ENCODE measurements at places on chromosomes 7 and 10.

DNA sequence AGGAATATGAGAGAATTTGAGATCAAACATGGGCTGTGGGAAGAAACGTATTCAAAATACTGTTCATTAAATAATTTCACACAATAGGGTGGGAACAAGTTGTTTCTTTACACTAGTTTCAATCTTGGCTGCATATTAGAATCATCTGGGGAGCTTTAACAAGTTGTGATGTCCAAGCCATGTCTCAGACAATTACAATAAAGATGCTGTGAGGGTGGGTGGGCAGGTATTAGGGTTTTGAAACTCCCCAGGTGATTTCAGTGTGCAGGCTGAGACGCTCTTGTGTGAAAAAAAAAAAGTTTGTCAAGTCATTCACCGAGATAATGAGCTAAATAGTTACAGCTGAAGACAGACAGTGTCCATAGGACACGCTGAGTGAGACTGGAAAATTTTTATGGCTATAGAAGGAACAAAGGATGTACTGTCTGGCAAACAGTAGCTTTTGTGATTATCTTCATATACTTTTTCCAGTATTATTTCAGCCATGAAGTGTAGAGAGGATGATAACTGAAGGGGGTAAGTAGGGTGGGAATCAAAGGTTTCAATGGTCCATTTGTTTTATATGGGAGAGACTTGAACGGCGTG is 12.6 kb upstream of the LAMB4 start:
- no peak for DNase-seq

GRCh38 chr10:51008346-51008745 is 65.9 kb upstream of the PRKG1 start:
- no peak for DNase-seq

- DNase-seq, result no peak
Observed at GRCh38 chr7:103613655-103614642, 167.9 kb upstream of the SLC26A5 start.

- no peak for DNase-seq
Observed at GRCh38 chr10:46220187-46220586, 66.6 kb upstream of the ANTXRL start.

DNA sequence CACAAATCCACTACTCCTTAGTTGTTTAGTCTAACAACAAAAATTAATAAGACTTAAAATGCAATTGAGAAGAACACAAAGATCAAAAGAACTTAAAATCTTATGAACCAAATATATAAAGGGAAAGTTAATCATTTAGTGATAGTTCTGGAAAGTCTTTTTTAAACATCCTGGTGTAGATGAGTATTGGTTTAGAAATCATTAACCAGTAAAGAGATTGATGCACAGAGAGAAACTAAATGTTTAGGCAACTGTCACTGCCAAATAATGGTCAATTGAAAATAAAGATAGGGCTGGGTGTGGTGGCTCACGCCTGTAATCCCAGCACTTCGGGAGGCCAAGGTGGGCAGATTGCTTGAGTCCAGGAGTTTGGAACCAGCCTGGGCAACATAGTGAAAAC is 44.9 kb downstream of the SP8 start:
- DNase-seq, result no peak

GRCh38 chr10:30559180-30559579 is 70.4 kb downstream of the LYZL2 start:
- no peak for DNase-seq

GRCh38 chr10:118307859-118308258 is 34.3 kb downstream of the FAM204A start:
- no peak for DNase-seq

DNA sequence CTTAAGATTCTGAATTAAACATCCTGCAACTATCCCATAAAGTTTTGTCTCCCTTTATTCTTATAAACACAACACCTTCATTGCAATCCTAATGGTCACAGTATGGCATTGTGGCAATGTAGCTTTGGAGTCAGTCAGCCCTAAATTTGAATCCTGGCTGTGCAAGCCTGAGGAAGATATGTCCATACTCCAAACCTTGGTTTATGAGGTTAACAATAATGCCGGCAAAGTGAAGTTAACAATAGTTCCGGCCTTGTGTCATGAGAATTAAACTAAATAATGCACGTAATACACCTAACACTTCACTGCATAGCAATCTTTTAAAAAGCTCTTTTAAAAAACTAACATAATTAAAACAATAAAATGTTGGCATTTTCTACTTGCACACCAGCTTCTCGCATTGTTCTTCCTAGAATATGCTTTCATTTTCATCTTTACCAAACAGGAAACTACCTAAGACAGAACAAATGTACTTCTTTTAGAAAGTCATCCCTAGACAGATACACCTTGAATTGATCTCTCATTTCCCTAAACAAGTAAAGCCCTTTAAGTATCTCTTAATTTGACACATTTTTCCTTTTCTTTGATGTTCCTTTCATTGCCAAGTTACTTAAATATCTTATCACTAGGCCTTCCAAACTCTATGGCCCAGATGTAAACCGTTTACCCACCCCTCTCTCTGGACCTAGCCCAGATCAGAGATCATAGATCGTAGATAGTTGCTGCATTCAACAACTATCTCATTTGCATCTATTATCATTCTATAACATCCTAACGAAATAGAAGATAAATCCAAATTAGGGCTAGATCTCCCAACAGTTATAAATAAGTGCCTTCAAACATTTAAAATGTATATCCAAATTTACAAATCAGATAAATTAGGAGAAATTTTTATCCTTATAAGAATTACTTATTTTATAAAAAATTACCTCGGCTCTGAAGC is 66.7 kb downstream of the CREB3L2 start:
- no peak for DNase-seq

GRCh38 chr10:70274643-70275042 is 9.2 kb downstream of the NPFFR1 start:
- DNase-seq, result no peak

DNA sequence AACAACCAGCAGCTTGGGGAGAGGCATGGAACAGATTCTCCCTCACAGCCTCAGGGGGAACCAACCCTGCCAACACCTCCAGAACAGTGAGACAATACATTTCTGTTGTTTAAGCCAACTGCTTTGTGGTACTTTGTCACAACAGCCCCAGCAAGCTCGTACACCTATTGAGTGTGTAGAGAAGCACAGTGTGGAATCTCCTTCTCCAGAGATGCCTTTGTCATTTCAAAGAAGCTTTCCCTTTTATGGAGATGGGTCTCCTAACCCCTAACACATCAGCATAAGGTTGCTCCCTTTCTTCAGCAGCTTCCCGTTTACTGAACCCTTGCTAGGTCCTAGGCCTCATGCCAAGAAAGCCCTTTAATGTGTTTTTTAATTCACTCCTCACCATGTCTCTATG is 60.7 kb upstream of the AGK start:
- no peak for DNase-seq

DNA sequence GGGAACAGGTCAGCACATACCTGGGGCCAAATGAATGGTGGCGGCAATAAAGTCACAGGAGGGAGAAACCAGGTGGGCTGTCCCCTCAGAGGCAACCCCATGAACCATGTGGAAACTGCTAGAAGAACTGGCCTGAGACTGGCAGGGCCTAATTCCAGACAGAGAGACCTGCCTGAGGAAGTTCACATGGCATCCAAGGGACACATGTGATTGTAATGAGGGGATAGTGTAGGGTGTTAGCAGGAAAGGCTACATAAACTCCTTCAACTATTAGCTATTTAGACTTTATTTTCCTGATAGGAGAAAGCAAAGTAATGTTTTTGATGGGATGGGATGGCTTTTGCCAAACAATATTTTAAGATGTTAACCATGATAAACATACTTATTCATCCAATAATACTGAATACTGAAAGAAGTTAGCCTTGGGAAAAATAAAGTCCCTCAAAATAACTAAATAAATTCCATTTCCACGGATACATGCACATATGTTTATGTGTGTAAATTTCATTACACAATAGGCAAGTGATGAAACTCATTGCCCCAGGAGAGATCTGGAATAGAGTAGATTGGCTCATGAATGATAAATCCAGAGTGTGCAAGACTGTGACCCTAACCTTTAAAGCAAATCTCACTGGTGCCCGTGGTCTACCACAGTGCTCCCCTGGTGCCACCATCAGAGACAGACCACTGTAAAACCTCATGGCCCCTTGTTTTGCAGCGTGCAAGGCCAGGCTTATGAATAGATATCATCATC is 137.0 kb downstream of the NRF1 start:
- DNase-seq, result no peak

DNA sequence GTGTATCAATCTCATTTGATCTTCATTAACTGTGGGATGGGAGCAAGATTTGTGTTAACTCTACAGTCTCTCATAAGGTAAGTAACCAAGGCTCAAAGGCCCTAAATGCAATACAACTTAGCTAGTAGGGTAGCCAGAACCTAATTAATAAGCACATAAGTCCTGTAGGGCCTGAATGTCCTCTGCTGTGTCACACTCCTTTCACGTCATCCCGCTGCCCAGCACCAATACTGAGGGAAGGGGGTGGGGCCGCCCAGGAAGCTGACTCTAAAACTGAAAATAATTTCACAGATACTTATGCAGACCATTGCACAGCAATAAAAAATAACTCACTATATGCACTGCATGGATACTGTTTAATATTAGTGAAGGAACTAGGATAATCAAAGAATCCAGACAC is 13.7 kb downstream of the CCDC6 start:
- DNase-seq, result no peak

DNA sequence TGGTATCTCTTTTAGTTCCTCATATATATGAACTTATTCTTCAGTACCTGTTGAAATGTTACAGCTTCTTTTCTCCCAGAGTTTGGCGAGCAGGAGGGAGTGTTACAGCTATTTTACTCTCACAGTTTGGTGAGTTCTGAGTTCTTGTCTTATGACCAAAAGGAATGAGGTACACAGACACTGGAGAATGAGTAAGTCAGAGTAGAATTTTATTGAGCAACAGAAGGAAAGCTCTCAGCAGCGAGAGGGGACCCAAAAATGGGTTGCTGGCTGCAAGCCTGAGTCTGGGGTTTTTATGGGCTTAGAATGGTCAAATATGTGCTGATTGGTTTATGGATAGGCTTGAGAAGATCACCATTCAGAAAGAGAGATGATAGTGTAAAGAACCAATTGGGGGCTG is 175.2 kb downstream of the CDK14 start:
- no peak for DNase-seq

DNA sequence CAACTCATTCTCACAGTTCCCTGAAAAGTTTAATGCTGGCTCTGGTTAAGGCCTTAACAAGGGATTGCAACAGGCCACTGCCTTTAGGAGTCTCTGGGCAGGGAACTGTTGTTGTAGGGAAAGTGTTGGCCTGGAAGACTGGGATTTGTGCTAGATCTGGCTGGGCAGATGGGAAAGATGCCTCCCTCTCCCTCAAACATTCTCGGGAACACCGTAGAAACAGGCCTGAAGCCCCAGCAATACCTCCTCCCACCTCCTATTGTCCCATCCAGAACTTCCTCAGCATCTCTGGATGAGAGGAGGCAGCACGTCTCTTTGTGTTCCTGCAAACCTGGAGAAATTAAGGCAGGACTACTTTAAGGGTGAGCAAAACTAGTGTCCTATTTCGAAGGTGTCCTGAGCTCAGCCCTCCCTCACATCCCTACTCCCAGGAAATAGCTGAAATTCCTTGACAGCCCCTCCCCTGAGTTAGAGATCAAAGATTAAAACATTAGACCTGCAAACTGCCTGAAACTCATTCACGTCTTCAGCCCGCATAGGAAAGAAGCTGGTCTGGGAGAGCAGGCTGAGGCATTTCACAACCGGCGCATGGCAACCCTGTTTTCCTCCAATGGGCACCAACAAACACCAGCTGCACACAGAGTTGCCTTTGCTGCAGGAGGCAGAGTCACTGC is 10.9 kb upstream of the MAP3K8 start:
- no peak for DNase-seq

GRCh38 chr10:129883029-129883428 is 81.0 kb downstream of the EBF3 start:
- DNase-seq, result peak; percentile 11

DNA sequence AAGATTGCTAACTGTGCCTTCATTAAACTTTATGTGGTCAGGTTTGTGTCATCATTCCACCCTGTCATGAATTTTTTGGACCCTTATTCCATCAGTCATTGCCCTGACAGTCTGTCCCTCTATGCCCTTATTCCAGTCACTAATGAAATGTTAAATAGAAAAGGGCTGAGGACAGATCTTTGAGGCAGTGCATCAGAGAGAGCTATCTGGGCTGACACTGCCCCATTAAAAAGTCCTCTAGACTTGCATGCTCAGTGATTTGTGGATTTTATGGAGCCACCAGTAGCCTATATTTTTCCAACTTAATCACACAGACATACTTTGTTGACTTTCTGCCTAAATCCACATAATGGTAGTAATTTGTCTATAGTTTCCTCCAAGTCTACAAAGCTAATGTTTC is 264.7 kb upstream of the YAE1 start:
- DNase-seq, result no peak
